Mucosa of descending colon (tissue), 3 donors: ENCODE measurements at places on chromosomes 1 and 21. TPM values are rescaled to one million over a fixed set of nuclear protein-coding genes. Genes with fewer than 3 reads are reported as not detected.

The CNST gene
- total RNA-seq = 44.6 TPM

The ZBTB8A gene
- 7.9 TPM for total RNA-seq

The BGLAP gene
- total RNA-seq = 4.6 TPM

GRCh38 chr1:166283600-166283999 lies 116.8 kb upstream of the FAM78B start:
- no peak for DNase-seq

DNA sequence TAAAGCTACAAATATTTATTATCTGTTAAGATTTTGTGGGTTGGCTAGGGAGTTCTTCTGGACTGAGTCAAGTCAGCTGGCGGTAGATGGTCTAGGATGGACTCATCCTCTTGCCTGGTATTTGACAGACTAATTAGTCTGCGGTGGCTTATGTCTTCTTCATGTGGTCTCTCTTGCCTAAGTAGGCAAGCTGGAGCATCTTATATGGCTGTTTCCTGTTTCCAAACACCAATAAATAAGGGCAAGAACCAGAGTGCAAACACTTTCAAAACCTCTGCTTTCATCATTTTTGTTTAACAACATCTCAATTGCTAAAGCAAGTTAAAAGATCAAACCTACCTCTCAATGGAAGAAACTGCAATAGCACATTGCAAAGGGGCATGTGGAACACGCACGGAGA lies 484.8 kb downstream of the PTPRC start:
- DNase-seq = no peak

DNA sequence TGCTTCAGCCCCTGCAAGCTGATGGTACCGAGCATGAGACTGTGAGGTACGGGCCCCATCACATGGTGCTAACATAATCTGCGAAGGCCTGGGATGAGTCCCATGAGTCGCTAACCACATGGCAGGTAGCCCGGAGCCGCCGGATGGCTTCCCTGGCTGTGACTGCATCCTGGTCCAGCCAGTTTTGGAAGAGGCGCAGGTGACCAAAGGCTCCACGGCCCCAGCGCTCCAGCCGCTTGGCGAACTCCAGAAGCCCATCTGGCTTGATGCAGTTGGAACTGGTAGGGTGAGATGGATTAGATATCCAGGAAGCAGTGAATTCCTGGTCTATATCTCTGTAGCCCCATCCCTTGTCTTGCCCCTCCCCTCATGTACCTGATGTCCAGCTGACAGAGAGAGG lies 24.6 kb downstream of the LRRC41 start:
- DNase-seq = no peak

DNA sequence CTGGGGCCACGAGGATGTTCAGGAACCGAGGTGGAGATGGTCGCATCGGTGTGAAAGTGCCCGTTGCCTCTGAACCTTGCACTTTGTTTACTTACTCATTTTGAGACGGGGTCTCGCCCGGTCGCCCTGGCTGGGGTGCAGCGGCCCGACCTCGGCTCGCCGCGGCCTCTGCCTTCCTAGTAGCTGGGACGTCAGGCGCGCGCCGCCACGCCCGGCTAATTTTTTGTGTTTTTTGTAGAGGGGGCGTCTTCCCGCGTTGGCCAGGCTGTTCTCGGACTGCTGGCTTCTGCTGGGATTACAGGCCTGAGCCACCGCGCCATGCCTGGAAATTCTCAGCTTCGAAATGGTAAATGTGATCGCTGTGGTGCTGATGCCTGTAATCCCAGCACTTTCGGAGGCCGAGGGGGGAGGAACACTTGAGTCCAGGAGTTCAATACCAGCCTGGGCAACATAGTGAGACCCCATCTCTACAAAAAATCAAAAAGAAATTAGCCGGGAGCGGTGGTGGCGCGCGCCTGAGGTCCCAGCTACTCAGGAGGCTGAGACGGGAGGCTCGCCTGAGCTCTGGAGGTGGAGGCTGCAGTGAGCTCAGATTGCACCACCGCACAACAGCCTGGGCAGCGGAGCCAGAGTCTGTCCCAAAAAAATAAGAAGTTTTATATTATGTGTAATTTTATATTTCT lies 684 bp upstream of the MRPL20 start:
- peak; percentile 60 for DNase-seq

DNA sequence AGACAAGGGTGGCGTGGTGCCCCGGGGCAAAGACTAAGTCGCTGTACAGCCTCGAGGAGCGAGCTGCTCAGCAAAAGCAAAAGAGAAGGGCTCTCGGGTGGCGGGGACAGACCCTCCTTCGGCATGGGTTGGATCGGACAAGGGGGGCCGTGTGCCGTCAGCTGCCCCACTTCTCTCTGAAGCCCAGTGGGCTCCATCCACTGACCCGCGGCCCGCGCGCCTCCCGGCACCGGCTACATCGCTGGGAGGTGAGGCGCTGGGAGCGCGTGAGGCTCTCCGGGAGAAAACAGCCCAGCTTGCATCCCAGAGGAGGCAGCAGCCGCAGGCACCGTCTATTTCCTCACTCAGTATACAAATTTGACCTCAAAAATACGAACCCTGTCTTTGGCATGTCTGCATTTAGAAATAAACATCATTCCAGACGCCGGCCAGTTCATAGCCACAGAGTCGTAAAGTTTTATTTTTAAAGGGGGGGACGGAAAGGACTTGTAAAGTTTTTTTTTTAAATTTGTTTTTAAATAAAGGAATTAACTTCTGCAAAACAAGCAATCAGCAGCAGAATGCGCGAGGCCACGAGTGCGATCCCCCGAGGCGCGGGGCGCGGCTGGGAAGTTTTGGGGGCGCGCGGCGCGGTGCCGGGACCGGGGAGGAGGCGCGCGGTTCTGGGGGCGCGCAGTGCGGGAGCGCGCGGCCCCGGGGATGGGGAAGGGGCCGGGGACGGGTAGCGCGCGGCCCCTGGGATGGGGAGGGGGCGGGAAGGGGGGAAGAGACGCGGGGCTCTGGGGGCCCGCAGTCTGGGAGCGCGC lies 689 bp upstream of the GPR137B start:
- DNase-seq = peak; percentile 42

- no peak for DNase-seq
These were observed 11.3 kb downstream of the SYTL1 start for GRCh38 chr1:27353166-27353565.
